ENCODE measurements at places on chromosomes 5 and 9.

- DNase-seq = peak; percentile 16
Measured at GRCh38 chr5:179732918-179733771, 523 bp downstream of the MAML1 start.

DNA sequence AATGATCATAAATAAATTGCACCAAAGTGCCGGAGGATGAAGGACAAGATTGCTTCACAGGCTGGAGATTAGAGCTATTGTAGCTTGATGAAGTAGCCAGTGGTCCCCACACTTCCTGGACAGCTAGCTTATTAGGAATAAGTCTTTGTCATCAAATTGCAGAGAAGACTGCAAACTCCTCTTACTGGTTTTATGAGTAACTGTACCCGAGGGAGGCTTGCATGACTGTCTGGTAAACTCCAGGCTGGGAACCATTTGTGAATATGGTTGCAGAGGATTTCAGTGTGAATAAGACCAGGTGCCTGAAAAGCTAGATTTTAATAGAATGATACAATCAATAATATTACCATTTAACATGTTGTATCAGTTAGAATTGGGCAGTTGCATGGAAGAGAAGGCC, 36.5 kb upstream of the SEMA5A start:
- DNase-seq = no peak

- peak; percentile 22 for DNase-seq
Measured at GRCh38 chr5:78162253-78162862, 132.1 kb downstream of the AP3B1 start.

- no peak for DNase-seq
Measured at GRCh38 chr9:134957945-134958227, 40.2 kb upstream of the FCN1 start.

GRCh38 chr9:116078640-116079039, 75.0 kb upstream of the PAPPA start:
- no peak for DNase-seq

- DNase-seq = no peak
Measured at GRCh38 chr5:72530196-72530595, 23.0 kb upstream of the ZNF366 start.

- DNase-seq = no peak
Measured at GRCh38 chr9:2321523-2322148, 300.0 kb upstream of the VLDLR start.

DNA sequence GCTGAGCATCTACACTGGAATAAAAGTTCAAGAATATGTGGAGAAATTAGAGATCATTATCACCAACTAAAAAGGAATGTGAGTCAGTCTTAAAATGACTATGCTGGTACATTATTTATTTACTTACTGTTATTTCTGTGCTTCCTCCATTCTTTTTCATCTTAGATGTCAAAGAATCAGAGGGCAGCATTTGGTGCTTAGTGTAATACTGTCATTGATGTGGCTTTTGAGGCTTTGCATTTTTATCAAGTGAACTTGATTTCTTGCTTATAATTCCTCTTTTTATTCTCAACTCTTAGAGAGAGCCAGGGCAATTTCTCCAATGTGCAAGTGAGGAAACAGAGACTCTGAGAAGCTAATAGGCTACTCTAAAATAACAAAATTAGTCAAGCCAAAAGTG, 163.7 kb upstream of the TRPC7 start:
- DNase-seq = no peak

GRCh38 chr9:14293801-14294200, 20.1 kb downstream of the NFIB start:
- no peak for DNase-seq

DNA sequence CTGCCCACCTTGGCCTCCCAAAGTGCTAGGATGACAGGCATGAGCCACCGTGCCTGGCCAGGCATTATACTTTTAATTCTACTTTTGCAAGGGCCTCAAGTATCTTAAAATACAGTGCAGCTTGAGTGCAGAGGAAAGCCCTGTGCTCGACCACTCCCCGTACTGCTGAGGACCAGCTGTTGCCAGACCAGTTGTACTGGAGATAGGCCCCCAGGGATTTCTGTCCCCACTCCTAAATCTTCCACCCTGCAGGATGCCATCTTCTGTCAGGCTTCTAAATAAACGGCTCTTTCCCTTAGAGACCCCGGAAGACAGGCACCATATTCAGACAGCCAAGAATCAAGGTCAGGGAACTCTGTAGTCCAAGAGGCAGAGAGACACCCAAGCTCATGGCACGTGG, 16.6 kb upstream of the PSMD5 start:
- no peak for DNase-seq

GRCh38 chr9:121622387-121623203, 28.8 kb upstream of the DAB2IP start:
- no peak for DNase-seq

GRCh38 chr5:73743161-73743560, 117.2 kb downstream of the ARHGEF28 start:
- no peak for DNase-seq

DNA sequence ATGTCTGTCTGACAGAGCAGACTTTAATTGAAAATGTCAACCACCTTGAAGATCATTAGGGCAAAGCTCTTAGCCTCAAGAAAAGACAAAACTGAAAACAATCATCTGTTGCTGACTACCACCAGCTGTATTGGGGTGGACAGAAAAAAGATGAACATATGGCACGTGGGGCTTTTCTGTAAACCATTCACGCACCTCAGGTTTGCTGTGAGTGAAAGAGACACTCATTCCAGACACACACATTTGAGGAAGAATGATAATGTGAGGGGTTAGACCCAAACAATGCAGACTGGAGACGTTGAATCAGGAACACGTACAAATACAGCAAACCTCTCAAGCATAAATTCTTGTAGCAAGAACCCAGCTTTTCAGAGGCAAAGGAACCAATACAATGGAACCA, 158.7 kb downstream of the EBF1 start:
- DNase-seq = no peak

- no peak for DNase-seq
Measured at GRCh38 chr9:107973451-107973850, 483.9 kb upstream of the KLF4 start.

DNA sequence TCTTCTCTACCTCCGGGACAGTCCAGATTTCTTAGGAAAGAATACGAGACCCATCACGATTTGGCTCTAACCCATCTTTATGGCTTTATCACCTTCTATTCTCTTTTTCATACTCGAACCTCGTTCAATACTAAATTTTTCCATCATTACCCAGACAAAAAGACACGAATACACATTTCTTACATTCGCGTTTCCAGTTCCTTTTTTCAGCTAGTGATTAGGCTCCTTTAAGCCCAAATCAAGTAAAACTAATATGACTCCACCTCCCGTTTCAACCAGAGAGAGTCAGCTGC, 506 bp downstream of the ZBTB6 start:
- no peak for DNase-seq

DNA sequence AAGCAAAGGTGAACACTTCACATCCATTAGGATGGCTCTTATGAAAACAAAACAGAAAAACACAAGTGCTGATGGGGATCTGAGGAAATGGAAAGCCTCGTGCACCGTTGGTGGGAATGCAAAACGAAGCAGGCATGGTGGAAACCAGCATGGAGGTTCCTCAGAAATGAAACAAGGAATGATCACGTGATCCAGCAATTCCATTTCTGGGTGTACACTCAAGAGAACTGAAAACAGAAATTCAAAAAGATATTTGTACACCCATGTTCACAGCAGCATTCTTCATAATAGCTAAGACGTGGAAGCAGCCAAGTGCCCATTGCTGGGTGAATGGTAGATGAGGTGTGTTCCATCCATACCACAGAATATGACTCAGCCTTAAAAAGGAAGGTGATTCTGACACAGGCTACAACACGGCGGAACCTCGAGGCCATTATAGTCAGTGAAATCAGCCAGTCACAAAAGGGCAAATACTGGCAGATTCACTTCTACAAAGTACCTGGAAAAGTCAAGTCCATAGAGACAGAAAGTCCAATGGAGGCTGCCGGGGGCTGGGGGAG, 87.2 kb upstream of the RAPGEF1 start:
- no peak for DNase-seq

DNA sequence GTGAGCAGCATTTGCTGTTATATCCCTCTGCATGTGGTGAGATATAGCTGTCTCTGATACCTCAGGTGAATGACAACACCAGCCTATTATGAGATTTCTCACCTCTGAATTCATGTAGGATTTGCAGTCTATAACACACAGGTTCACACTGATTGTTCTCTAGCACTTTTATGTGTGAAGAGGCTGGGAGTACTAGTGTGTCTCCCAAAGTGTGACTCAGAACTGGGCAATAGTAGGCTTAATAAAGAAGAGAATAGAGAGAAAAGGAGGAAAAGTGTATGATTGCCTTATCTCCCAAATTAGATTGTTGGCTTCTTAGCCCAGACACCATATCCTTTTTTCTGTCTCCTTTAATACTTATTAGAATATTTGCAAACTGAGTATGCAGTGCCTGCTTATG, 232.0 kb downstream of the PJA2 start:
- no peak for DNase-seq

- no peak for DNase-seq
Measured at GRCh38 chr5:143865426-143866025, 53.6 kb downstream of the HMHB1 start.
